ENCODE measurements at places on chromosomes 2 and 18.
A peak's percentile ranks its signal among the peaks of the same experiment; 100 is the strongest.

GRCh38 chr2:160695402-160696086 is 201.9 kb upstream of the RBMS1 start:
- no peak for DNase-seq

GRCh38 chr2:109094144-109094543 is 34.9 kb upstream of the SH3RF3 start:
- no peak for DNase-seq

GRCh38 chr2:178307650-178308049 is 113.3 kb downstream of the OSBPL6 start:
- no peak for DNase-seq

DNA sequence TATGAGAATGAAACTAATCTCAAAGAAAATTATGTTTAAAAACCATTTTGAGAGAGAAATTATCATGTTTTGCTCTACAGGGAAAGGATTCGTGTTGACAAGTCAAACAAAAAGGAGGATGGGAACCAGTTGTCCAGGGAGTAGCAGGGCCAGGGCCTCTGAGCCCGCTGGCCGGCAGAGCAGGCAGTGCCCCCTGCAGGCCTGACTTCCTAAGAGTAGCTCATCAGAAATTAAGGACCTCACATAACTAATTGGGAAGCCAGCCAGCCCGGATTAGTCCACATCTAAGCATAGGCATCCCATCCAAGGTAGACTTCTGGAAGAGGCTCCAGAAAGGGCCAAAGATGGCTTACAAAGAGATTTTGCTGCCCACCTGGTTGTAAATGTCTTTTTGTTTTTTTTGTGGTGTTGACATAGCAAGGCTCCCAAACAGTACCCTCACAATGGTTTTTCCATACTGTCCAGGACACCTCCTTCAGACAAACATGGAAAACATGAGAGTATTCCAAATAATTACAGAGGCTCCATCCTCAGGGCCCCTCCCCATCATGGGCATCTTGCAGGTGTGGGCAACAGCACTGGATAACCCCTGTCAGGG is 241.2 kb upstream of the TANK start:
- peak; percentile 11 for DNase-seq

DNA sequence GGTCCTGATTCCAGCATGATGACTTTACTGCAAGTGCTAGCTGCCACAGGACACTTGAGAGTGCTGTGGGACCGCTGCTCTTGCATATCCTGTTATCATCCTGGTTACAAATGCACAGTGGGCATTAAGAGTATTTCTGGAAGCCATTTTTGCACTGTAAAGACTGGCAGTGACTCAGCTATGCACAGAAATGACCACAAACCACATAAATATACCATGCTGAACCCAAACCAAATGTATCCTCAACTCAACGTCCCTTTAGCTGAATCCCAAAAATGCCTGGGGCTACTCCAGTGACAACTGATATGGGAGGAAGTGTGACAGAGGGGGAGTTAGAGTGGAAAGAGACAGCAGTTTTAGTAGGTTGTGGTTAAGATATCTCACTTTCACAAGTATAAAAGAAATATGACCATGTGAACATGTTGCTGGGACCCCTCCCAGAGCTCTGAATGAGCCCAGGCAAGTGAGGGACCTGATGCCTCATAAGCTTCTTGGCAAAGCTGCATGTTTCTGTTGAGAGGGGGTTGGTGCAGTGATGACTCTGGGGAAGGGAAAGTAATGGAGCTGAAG is 37.3 kb downstream of the RHBDD1 start:
- DNase-seq: no peak
